ENCODE measurements at places on chromosomes 2 and 18.
A peak's percentile ranks its signal among the peaks of the same experiment; 100 is the strongest.

DNA sequence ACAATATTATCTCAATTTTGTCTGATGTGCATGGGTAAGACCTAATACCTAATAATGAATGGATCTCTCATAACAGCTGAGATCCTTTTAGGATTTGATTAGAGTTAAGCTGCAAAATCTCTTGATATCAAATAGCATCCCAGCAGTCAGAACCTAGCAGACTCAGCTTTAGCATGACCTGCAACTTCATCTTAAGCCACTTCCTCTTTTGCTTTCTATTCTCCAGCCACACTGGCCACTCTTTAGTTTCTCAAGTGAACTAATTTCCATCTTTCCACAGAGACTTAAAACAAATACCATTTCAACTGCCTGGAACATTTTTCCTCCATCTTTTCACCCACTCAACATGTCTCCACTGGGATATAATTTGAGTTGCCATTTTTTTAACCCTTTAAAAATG is 1251.6 kb upstream of the ZEB2 start:
- DNase-seq = no peak

GRCh38 chr18:34594266-34594665 is 115.8 kb upstream of the DTNA start:
- DNase-seq = no peak

GRCh38 chr18:7607540-7608173 is 40.5 kb downstream of the PTPRM start:
- no peak for DNase-seq

DNA sequence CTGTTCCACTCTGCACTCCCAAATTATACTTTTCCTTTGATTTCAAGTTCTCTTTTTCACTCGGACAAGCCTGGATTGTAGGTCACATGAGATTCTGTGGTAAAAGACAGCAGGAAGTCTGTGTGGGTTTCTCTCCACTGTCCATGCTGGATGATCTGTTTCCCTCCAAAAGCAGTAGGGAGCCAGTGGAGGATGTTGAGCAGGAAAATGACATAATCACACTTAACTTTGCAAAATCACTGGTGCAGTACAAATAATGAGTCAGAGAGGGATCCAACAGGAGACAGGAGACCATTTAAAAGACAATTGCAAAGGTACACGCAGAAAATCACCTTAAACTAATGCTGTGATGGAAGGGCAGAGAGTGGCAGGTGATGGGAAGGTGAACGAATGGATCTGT is 301.3 kb downstream of the ZNF407 start:
- peak; percentile 3 for DNase-seq

- no peak for DNase-seq
These were observed 33.5 kb downstream of the SUMO1 start for GRCh38 chr2:202204855-202205254.

DNA sequence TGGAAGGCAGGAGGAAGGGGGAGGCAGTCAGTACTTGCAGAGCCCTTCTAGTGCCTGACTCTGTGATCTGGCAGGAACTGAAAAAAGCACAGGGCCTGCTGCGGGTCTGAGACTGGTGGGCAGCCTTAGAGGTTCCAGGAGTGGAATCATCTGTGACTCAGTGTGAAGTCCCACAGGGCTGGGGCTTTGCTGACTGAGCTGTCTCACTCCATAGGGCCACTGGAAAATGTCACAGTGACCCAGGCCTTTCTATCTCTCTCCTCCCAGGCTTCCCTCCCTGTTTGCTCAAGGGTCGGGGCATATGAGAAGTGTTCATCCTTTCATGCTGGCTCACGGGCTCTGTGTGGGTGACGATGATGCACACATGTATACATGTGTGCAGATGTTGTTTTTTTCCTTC is 47.1 kb upstream of the ZFP36L2 start:
- DNase-seq = no peak

DNA sequence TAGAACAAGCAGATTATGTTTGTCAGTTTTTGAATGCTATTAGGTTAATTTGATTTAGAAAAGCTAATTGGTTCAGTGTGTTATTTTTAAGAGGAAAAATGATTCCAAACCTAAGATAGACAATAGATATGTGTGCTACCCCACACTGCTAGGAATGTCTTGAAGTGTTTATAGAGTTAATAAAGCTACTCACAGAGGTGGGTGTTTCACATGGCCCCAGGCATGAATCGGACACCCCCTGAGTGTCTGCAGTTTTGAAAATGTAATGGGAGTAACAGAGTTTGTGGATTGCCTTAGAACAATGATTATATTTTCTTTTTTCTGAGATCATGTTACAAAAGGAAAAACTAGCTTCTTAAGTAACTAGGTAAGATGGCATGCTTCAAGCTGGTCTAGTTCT is 348.3 kb downstream of the ADCYAP1 start:
- DNase-seq = no peak

GRCh38 chr2:143128681-143129580 is at the start of gene ARHGAP15:
ARHGAP15 (plus strand) TSS chr2:143129419.
- no peak for DNase-seq

DNA sequence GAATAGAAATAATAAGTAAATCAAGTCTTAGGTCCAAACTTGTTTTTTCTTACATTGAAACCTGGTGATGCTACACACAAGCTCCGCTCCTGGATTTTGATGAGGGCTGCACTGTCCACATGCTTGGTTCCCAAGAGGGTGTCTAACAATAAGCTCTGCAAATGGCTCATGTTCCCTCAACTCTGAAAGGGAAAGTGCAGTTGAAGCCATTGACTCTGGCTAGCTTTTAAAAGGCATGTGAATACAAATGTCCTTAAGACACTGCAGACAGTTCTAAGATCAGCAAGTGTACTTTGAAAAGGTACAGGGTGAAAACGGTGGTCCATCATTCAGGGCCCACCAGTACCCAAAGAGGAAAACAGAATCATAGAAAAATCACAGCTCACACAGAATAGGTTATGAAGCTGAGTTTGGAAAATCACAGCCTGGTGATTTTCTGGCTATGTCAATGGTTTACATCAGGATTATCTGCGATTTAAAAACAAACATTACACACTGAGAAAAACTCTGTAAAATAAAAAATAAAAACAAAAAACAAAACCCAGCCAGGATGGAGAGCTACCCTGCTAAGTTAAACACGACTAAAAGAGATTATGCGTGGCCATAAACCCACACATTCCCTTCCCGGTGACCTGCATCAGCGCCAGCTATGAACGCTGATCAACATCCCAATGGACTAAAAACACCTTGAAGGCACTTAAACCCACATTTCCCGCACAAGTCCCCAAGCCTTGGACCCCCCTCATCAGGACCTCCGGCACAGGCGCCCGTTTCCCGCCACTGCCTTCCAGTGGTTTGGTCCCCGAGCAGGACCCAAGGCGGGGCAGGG is 554 bp downstream of the PFN4 start:
- no peak for DNase-seq

DNA sequence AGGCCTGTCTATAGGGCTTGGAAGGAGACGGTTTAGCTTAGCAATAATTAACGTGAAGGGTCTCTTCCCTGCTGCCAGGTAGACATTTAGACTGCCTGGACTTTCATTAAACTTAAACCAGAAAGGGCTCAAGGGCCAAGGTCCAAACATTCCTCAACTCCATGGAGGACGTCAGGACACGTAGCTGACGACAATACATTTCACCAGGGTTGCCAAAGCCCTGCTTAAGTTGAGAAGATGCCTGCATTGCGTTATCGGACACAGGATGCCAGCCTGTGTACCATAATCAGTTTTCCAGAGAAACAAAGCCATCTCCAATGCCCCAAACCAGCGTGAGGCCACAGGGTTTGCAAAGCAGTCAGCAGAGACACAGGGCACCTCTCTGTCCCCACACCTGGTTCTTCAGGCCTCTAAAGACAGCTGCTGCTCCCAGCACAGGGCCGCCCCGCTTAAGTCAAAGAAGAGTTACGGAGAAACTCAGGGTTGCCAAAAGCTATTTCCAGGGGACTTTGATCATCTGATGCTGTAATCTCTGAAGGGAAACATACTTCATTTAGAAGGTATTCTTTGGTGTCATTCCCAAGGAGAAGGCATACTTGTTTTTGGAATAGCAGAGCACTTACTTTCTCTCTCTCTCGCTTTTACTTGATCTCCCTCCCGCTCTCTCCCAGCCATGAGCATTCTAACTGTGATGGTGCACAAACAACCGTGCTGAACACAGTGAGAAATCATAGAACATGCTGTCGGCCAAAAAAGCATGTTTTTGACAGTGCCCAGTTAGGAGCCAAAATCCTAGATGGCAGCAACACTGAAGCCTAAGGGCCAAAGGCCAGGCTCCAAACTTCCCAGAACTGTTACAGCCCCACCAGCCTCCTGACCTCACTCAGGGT is 46.0 kb downstream of the TTC32 start:
- DNase-seq = no peak

GRCh38 chr18:64037812-64038414 is 68.0 kb downstream of the SERPINB8 start:
- peak; percentile 43 for DNase-seq

DNA sequence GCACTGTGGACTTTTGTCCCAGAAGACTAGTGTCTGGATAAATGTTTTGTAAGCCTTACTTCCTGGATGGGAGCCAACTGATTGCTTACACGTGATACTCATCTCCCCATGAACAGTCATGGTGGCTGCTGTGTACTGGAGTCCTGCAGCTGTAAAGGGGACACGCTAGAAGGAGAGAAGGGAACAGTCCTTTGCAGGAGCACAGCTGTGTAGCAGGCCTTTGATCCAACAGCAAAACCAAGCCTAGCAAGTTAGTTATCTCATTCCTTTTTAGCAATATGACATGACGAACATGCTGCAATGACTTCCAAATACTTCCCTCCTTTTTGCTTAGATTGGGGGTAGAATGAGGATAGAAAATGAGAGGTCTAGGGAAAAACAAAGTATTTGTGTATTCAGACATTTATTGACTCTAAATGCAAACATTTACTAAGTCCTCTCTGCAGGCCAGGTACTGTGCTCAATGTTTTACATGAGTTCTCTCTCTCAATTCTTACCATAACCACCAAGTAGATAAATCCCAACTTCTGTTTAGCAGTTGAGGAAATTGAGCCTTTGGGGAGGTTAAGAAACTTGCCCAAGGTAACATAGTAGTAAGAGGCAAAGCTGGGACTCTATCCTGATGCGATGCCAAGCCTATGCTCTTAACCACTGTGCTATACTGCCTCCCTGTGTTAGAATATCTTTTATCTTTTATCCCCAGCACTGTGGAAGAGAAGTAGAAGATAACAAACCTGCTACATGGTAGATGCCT is 55.4 kb upstream of the CD28 start:
- DNase-seq = peak; percentile 50

- DNase-seq = no peak
These were observed 47.6 kb downstream of the LONRF2 start for GRCh38 chr2:100274566-100275199.

- DNase-seq = no peak
These were observed 429.4 kb upstream of the TRIB2 start for GRCh38 chr2:12287220-12287751.
